Right renal cortex interstitium (tissue), 3 donors: ENCODE measurements at places on chromosomes 3 and 15.

GRCh38 chr15:93451265-93451664, 362.3 kb upstream of the RGMA start:
- no peak for DNase-seq

DNA sequence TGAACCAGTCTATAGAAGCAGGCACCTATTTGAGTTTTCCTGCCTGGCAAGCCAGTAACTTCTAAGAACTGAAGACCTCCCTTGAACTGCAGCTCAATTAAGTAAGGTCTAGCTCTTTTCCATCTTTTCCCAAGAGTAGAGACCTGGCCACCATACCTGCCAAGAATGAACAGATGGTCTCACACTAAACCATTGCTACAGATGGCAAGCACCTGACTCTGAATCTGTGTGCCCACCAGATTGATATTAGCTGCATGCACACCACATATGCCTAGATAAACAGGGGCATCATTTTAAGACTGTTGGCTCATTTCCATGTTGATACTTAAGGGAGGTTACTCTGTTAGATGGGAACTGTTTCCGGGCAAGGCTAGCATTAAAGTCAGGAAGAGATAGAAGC, 34.8 kb upstream of the GSK3B start:
- no peak for DNase-seq

DNA sequence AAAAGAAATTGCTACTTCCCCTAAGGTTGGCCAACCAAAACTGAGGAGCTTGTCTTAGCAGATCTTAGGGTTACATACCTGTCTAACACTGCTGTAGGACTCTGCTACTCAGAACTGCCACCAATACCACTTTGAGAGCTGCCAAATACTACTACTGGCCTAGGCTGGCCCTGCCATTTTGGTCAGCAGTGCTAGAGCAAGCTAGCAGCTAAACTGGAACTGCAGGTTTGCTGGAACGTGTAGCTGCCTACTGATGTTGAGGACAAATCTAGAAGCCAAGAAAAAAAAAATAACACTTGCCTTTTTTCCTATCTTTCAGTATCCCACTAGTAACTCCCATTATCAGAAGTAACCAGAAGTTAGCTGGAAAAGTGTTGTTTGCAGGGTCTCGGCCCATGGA, 387.4 kb downstream of the RBMS3 start:
- DNase-seq: no peak

- no peak for DNase-seq
Observed at GRCh38 chr3:31968927-31969418, 12.1 kb downstream of the OSBPL10 start.

- DNase-seq: no peak
Observed at GRCh38 chr15:48191574-48192225, at the start of gene CTXN2. TSS of gene CTXN2 (plus strand) at chr15:48191665. CDS start at chr15:48201301, 9,636 bp downstream.

GRCh38 chr3:123409443-123410148, 39.3 kb downstream of the ADCY5 start:
- peak; percentile 53 for DNase-seq
